BE2C (cell line): ENCODE measurements at places on chromosomes 2 and 18.

GRCh38 chr2:209348433-209348832 lies 75.4 kb upstream of the MAP2 start:
- DNase-seq, result no peak

GRCh38 chr2:74577448-74577847 lies 22.9 kb downstream of the DOK1 start:
- DNase-seq, result no peak

DNA sequence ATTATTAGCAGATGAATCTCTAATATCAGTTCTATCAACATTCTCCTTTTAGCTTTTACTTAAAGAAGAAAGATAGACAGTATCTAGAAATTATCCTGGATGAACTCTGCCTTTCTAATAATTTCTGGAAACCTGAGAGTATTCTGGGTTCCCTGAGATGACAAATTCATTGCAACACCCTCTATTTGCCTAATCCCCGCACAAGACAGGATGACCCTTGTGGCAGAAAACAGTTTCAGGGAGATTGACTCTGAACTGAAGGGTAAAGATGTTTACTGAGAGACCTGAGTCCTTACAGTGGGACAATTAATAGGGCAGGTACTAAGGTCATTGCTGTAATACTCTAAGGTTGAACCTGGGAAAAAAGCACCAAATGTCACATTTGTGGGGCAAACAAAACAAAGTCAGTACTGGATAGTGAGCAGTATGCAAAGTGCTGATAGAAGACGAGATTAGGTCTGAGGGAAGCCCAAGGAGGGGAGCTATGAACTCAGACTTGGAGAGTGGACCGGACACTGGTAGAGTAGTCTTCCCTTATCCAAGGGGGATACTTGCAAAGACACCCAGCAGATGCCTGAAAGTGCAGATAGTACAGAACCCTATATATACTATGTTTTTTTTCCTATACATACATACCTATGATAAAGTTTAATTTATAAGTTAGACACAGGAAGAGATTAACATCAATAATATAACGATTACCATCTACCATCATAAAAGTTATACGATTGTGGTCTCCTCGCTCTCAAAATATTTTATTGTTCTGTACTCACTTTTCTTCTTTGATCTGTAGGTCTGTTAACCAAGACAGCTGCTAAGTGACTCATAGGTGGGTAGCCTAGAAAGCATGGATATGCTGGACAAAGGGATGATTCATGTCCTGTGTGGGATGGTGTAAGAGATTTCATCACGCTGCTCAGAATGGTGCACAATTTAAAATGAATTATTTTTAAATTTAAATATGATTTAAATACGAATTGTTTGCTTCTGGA lies 148.3 kb upstream of the KLHL14 start:
- DNase-seq, result no peak

- DNase-seq, result no peak
These were observed 137.7 kb downstream of the CD8B2 start for GRCh38 chr2:106624787-106625380.

- no peak for DNase-seq
These were observed 44.5 kb downstream of the SPTBN1 start for GRCh38 chr2:54500404-54501205.

DNA sequence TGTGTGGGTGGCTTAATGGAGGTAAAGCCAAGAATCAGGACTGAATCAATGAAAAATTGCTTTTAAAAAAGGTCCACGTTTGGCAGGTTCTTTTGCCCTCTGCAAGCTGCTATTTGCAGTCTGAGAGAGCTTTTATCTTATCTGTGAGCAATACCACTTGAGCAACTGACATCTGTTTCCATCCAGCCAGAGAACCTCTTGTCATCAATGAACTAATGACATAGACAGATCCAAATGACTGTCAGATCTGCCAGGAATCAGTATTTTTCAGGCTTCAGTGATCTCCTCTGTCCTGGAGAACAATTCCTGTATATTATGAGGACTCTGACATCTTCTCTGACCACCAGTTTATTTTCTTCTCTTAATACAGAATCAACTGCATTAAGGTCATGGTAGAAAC lies 608.1 kb downstream of the LRP1B start:
- DNase-seq, result peak; percentile 15

- DNase-seq, result peak; percentile 75
These were observed 13.5 kb upstream of the IGFBP2 start for GRCh38 chr2:216619411-216620393.

GRCh38 chr2:65062843-65063825 lies 6.9 kb downstream of the CEP68 start:
- no peak for DNase-seq

DNA sequence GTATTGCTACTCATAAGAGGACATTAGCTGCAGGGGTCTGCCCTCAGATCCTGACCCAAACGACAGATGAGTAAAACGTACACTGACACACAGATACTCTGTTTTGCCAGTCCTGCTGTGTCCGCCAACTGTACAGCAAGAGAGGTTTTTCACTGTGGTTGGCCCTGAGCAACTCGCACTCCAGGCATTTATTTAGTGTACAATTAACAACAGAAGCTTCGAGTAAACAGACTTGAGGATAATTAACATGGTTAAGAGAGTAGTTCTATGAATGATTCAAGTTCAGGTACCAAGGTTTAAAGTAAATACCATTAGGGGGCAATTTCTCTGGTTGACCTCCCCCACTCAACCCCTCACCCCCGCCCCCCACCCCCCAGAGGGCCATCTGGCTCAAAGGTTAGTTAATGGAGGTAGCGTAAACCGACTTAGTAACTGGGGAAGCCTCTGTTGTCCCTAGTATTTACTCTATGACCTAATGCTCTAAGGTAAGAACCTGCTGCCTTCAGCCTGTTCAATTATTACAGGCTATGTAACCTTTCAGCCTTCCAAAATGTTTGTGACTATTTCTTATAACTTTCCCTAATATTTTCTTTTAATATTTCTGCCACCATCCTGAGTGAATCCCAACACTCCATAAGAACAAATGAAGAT lies 103.9 kb upstream of the XIRP2 start:
- DNase-seq, result no peak

GRCh38 chr2:129329574-129329973 lies 649.9 kb upstream of the RAB6C start:
- no peak for DNase-seq

DNA sequence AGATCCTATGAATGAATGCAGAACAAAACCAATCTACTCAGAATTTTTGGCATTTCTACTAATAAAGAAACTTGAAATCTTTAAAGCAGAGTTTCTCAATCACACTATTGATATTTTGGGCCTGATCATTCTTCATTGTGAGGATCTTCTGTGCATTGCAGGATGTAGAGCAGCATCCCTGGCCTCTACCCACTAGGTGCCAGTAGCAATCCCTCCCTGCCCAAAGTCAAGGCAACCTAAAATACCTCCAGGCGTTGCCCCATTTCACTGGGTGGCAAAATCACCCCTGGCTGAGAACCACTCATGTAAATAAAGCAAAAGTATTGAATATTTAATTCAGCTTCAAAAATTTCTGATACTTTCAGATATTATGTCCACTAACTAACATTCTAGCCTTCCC lies 213.0 kb downstream of the SP3 start:
- no peak for DNase-seq

DNA sequence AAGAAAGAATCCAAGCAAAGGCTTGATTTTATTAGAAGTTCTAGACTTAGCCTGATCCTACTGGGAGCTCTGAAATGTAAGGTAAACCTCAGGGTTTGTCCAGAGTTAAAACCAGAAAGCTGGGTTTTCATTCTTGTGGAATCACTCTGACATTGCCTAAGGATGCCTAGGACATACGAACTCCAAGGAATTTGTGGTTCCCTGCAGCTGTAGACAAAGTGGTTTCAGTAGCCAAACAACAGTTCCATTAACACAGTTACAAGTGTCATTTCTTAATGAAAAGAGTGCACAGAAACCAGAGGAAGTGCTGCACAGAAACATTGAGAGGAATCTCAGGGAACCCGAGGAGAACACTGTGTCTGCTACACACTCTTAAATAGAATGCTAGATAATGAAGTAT lies 221.4 kb upstream of the ST6GAL2 start:
- no peak for DNase-seq

GRCh38 chr2:109613081-109613921 lies 465 bp downstream of the SEPTIN10 start:
- DNase-seq, result peak; percentile 4

DNA sequence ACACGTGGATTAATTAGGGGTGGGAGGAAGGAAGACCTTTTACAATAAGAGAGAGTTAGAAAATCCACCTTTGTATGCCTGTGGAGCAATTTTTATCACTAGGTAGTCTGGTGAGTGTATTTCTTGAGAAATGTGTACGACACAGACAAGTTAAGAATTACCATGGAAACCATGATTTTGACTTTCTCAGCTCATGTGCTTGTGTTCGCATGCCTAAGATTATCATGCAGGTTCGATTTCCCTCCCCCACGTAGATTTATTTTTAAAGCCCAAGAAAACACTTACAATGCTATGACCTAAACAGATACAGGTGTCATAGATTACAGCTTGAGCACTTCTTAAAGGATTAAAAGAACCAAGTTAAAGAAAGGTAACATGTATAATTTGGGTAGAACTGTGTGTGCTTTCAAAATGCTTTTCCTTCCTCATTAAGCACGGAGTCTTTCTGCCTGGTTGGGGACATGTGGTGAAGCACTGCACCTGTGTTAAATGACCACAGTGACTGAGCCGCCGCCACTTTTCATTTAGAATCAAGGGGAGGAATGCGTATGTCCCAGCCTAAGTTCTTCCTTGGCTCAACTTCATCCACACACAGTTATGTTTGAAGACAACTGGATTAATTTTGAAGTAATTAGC lies 16.6 kb downstream of the SERTAD2 start:
- no peak for DNase-seq
